Activated T-cell treated with anti-CD3 and anti-CD28 coated beads, Interleukin-2, amount 50 U/mL, for 1 hour (primary cell): ENCODE measurements at places on chromosomes 7 and 10.

- no peak for DNase-seq
Measured at GRCh38 chr10:119190954-119191785, 12.6 kb upstream of the PRDX3 start.

- no peak for DNase-seq
Measured at GRCh38 chr7:134355927-134356326, 39.2 kb upstream of the SLC35B4 start.

DNA sequence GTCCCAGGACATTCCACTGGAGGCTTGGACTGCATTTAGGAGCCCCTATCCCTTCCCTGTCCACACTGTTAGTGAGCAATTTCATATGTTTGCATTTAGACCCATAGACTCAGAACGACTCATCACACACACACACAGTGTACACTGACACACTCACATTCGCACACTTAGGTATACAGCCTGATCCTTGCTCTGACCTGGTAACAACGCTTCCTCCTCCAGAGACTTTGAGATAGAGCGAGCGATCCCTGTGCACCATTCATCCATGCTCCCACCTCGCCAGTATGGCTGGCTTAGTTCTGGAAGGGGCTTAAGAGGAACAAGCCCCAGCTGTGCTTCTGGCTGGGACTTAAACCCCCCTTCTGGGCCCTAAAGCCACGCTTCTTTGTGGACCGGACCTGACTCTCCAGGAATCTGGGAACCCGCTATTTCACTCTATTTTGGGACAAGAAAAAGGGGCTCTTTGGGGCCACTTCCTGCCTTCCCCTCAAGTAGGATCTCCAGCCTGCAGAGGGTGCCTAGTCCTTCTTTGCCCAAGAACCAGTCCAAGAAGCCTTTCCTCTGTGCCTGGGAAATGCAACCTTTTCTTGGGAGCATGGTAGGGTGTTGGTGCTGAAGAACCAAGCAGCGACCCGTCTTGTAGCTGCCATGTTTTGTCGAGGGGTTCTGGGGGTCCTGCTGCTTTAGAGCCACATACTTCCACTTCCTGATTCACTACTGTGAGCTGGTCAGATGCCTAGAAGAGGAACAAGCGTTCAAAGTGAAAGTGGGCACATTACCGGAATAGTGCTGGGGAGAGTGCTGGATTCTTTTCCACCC is 1.1 kb upstream of the HOXA13 start:
- peak; percentile 24 for DNase-seq

DNA sequence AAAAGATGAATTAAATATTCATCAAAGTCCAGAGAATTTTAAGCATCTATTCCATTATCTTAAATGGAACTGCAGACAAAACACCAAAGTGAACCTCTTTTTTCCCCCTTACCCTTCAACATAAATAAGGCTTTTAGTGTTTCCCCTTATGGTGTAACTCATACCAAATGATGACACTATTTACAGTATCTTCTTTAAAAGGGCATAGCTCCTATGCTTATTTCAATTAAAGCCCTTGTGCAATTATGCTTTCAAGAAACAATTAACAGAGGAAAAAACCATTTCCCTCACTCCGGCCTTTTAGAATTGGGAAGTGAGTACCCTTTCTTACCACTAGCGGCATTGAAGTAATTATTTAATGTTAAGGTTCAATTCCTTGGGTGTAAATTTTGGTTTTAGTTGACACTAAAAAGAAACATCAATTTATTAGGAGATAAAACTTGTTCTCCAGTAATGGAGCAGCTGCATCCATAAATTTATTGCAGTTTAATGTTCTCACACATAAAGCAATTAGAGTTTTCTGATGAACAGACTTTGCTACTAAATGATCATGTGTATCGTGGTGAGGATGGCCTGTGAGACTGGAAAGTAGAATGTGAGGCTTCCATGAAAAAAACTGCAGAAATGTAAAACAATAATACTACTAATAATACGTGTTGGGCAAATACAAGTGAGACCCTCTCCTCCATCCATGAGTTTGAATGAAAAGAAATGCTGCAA is 661.3 kb downstream of the PARD3 start:
- DNase-seq = no peak

GRCh38 chr7:151571471-151571870 is 51.8 kb upstream of the RHEB start:
- no peak for DNase-seq

DNA sequence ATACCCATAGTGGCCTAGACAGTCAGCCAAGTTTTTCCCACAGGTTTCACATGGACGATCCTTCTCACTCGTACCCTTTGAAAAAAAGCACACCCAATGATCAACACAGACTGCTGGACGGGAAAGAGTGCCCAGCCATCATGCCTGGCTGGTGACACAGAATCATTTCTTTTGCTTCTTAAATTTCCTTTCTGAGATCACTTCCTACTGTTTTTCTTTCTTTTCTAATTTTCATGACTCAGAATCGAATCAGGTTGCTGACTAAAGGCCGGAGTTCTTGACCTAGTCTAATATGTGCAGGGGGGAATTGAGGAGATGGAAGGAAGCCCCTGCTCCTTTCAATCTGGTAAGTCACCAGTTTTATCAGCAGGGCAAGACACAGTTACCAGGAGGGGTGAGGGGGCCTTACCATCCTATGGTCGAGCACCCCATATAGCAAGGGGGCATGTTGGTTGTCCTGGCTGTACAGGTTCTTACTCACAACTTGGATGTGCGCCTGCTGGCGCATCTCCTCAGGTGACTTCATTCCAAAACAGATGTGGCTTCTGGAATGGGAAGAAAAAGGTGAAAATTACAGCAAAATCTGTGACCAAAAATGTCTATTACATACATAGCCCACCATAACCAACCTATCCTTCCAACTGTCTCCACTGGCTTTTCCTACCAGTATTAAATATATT is 3.5 kb downstream of the POLR3A start:
- DNase-seq = no peak

GRCh38 chr7:26857506-26858240 is 6.7 kb downstream of the SKAP2 start:
- no peak for DNase-seq

DNA sequence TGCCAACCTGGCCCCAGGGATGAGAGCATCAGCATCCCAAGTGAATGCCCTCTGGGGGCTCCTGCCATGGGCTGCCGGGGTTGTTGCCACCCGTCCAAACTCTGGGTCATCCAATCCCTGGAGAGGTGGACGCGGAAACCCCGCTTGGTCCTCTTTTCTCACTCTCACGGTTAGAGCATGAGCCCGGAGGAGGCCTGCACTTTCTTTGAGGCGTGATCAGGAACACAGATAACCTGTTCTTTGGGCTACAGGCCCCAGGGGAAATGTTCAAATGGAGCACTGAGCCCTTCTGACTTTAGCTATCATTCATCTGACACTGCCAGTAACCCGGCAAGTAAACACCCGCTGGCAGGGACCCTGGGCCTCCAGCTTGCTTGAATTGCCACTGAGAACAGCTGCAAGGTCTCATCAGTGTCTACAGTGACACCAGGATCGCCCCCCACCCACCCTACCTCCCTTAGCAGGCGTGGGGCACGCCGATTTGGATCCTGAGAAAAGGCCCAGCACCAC is 29.4 kb upstream of the SLF2 start:
- no peak for DNase-seq

- DNase-seq = no peak
Measured at GRCh38 chr10:80964955-80965614, 427.4 kb downstream of the SH2D4B start.
